ENCODE measurements at places on chromosomes 1 and 21.
A peak's percentile ranks its signal among the peaks of the same experiment; 100 is the strongest.

- no peak for DNase-seq
These were observed 35.6 kb upstream of the GRHL3 start for GRCh38 chr1:24283326-24284155.

DNA sequence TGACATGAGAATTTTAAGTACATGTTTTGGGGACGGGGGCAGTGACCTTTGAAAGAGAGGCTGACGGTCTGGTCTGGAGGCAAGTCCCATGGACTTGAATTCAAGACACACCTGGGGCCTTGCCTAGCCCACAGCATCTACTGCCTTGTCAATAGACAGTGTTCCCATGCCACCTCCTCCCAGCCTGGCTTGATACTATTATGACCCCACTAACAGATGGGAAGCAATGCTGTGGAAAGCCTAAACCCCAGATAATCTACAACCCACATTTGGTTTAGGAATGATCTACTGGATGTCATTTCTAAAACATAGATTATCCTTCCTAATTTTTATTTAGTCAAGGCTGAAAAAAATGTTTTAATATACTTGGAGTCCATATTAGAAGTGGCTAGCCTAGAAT is 17.8 kb upstream of the NFASC start:
- no peak for DNase-seq

DNA sequence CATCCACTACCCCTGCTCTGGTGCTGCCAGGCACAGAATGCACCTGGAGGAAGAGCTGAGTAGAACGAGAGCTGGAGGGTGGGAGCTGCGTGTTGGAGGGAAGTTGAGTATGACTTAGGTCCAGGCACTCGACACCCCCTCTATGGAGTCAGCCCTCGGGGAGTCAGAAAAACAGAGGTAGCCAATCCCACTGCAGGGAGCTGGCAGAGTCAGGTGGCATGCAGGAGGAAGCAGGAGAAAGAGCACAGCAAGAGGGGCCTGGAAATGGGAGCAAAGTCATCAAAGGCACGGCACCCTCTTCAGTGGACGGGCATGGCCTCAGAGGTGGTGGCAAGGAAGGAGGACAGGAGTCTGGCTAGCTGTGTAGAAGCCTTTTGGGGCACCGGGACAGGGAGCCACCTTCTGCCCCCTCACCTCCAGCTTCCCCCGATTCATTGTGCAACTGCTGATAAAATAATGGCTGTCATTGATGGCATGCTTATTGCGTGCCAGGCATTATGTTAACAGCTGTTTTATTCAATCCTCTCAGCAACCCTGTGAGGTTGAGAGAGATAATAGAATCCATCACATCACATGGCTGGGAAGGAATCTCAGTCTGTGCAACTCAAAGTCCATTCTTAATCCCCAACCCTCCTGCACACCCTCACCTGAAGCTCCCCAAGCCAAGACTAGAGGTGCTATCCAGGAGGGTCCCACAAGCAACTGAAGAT is 42.0 kb downstream of the C1orf198 start:
- DNase-seq, result no peak

GRCh38 chr1:6508154-6508815 is 16.8 kb upstream of the PLEKHG5 start:
- DNase-seq, result no peak

DNA sequence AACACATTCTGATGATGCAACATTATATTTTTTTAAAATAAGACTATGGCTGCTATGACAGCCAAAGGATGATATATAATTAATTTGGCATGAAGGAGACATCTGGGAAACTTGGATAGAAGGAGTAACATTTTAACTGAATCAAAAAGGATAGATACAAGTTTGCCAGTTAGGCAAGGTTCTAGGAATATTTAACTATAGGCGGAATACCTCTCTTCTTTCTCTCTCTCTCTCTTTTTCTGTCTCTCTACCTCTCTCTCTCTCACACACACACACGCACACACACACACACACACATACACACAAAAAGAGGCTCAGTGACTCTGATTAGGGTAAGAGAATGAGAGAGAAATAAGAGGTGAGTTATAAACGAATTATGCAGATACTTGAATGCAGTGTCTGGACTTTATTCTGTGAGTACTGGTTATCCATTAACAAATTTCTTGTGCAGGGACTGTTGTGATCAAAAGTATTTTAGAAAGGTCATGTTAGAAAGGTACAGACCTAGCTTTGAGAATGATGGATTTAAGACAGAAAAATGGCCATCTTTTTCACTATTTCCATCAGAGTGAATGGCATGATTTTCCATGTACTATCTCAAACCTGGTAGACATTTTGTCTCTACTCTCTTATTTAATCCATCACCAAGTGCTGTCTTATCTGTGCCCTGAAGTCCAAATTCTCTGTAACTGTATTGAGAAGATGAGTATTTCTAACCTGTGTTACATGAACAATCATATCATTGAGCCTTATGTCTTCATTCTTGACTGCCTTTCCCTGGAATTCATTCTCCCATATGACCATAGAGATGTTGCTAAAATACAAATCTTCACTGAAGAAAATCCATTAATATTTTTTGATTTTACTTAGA is 1106.9 kb upstream of the ADGRL4 start:
- DNase-seq, result no peak

DNA sequence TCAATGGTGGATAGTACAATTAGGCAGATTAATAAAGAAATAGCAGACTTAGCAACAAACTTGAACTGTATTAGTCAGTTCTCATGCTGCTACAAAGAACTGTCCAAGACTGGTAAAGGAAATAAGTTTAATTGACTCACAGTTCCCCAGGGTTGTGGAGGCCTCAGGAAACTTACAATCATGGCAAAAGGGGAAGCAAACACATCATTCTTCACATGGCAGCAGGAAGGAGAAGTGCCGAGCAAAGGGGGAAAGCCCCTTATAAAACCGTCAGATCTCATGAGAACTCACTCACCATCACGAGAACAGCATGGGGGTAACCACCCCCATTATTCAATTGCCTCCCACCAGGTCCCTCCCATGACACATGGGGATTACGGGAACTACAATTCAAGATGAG is 27.1 kb upstream of the PDE4B start:
- no peak for DNase-seq

GRCh38 chr1:151871284-151872030 is 17.9 kb upstream of the THEM5 start:
- DNase-seq, result no peak

GRCh38 chr21:36968414-36968813 is 1.9 kb upstream of the HLCS start:
- no peak for DNase-seq

- DNase-seq, result peak; percentile 25
These were observed 56.8 kb downstream of the PLD5 start for GRCh38 chr1:242467556-242468145.

DNA sequence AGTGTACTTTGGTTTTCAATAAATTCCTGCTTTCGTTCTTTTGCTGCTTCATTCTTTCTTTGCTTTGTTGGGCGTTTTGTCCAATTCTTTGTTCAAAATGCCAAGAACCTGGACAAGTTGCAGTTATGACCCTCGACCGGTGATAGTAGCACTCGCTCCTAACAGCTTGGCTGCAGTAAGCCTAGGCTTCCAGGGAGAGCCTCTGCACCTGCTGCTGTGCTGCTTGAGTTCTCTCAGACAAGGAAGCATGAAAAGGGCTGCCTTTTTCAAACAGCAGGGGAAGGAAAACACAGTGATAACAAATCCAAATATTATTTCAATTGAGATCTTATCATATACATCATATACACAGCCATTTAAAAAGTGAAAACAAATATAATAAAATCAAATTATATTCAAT is 12.8 kb upstream of the RIPK4 start:
- DNase-seq, result no peak

DNA sequence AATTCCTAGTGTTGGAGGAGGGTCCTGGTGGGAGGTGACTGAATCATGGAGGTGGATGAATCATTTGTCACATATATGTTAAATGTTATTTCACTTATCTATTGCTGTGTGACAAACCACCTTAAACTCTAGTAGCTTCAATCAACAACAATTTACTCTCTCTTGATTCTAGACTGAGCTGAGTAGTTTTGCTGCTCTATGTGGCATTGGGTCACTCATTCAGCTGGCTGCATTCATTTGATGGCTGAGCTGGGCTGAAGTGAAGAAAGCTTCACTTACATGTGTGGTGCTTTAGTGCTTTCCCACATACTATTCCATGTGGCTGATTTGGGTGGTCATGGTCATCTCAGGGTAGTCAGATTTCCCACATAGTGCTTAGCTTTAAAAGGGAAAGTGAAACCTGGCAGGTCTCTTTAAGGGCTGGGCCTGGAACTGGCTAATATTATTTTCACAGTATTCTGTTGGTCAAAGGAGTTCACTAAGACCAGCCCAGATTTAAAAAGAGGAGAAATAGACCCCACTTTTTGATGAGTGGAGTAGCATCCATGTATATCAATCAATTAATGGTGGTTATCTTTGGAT is 10.5 kb downstream of the DNAH14 start:
- no peak for DNase-seq

DNA sequence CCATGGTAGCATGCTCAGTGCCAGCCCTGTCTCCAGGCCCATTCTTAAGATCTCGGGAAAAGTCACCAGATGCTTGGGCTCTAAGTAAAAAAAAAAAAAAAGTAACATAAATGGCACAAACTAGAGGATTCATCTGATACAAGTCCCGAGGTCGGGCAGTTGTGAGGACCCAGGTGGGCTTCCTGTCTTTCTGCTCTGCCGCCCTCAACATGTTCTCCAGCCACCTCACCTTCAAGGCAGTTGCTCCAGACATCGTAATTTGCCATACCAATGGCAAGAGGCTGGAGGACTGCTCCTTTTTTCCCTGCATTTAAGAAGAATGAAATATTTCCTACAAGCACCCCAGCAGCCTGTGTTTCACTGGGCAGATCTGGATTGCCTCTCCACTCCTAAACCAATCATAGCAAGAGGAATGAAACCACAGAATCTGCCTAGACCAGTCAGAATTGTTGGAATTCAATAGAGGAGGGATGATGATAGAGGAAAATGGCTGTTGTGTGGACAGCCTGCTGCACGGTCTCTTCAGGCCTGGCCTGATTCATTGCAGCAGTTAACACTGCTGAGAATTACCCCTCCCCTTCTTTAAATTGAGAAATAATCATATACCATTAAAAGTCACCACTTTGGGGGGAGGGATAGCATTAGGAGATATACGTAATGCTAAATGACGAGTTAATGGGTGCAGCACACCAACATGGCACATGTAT is 5.4 kb downstream of the HMGN2 start:
- DNase-seq, result no peak

- DNase-seq, result no peak
These were observed 267.7 kb downstream of the PRDM2 start for GRCh38 chr1:13967707-13968106.

DNA sequence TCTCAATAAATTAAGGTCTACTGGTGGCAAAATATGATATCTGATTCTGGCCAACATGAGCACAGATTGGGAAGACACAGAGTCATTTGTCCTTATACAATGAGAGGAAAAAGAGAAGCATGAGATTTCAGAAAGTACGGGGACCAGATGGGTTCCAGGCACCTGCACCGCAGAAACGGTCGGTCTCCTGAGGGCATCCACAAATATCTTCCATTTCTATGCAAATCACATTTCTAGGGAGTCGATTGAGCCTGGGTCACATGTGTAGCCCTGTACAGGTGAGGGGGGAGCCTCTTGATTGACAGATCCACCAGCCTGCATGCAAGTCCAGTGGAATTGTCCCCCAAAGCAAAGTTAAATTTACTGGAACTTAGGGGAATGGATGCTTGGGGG is 415.6 kb downstream of the NPHP4 start:
- no peak for DNase-seq

GRCh38 chr1:177145106-177146070 is 19.1 kb downstream of the ASTN1 start:
- no peak for DNase-seq

GRCh38 chr1:39758556-39759435 is 12.4 kb downstream of the OXCT2 start:
- DNase-seq, result no peak

- no peak for DNase-seq
These were observed 271.6 kb upstream of the SGIP1 start for GRCh38 chr1:66262208-66262963.

- DNase-seq, result no peak
These were observed 126.4 kb downstream of the LRRC7 start for GRCh38 chr1:69693921-69694675.

GRCh38 chr1:231099311-231099710 is 59.3 kb upstream of the FAM89A start:
- no peak for DNase-seq

GRCh38 chr1:169809370-169810095 is 14.8 kb upstream of the METTL18 start:
- no peak for DNase-seq

DNA sequence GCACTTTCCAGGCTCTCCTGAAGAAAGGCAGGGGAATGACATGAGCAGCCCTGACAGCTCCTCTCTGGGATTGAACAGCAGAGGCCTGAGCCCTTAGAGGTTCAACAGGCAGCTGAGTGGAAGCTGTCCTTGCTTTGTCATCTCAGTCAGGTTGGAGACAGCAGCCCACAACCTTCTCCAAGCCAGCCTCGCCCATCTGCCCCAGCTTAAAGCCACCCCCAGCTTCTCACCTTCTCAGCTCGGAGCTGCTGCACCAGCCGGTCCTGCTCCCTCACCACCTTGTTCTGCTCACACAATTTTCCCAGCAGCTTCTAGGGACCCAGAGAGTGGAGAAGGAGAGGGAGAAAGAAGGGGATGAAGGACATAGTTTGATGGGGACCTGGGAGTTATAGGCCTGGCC is 35.2 kb upstream of the GOLT1A start:
- DNase-seq, result no peak

DNA sequence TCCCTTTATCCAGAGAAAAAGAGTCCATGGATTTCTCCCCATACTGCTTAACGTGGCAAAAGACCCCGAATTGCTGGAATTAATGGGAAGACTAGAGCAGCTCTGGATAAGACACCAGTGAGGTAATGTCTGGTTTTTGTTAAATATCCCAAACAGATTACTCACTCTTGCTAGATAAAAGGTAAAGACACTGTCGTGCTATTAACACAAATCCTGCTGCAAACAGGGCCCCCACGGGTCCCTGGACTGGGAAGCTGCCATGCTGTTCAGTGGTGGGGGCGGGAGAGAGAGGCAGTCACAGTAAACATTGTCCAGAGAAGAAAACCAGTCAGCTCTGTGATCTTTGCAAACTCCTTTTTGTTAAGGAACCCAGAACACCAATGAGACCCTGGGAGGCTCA is 15.2 kb upstream of the SRP9 start:
- DNase-seq, result no peak

Measured in activated CD4-positive, alpha-beta memory T cell treated with anti-CD3 and anti-CD28 coated beads for 36 hours (primary cell).